ENCODE measurements at places on chromosomes 16 and 17.

DNA sequence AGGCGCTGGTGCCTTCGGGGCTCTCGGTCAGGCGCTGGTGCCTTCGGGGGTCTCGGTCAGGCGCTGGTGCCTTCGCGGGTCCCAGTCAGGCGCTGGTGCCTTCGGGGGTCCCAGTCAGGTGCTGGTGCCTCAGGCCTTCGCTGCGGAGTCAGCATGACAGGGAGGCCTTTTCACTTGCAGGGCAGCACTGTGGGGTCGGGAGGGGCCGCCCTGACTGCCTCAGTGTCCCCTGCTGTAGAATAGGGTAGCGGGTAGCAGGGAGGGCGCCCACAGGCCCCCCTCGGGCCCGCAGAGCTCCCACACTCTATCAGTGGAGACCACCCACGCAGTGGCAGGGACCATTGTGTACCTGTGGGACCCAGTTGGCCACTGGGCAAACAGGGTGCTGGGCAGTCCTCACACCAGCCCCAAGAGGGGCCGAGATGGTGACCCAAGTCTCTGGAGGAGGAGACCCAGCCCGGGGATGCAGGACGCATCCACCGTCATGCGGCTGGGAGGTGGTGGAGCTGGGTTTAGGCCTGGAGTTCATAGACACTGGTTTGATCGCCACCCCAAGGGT is 38.0 kb downstream of the ZFPM1 start:
- no peak for DNase-seq

DNA sequence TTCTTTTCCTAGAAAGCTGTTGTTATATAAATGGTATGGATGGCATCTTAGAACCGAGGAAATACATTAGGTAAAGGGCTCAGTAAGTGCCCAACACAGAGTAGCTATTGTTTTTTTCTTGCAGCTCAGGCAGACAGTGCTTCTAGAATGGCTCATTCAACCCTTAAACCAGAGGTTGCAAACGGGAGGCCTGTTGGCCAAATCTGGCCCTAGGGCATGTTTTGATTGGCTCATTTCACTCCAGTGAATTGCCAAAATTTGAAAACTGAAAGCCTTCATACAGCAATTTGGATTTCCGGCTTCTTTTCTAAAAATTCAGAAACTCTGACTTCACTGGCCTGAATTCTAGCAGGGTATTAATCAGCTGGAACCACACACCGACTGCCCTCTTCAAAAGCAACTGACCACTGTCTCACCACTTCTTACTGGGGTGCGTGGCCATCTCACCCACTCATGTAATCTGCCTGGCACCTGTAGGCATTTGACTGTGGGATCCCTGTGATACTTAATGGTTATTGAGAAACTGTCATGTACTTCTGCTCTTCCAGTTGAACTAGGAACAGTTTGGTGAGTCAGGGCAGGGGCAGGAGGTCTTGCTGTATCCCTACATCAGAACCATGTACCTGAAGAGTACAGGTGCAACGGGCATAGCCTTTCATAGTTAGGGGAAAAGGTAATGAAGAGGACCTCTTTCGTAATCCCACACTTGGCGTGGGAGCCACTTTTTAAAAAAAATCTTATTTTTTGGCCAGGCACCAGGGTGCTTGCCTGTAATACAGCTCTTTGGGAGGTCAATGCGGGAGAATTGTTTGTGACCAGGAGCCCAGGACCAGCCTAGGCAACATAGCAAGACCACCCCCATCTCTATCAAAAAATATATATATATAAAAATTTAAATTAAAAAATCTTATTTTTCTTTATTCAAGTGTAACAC is 53.6 kb upstream of the SCNN1B start:
- DNase-seq, result no peak

GRCh38 chr17:78990349-78991016 is 10.8 kb upstream of the LGALS3BP start:
- DNase-seq, result no peak

- no peak for DNase-seq
Measured at GRCh38 chr16:24070851-24071250, 185.3 kb upstream of the CACNG3 start.

DNA sequence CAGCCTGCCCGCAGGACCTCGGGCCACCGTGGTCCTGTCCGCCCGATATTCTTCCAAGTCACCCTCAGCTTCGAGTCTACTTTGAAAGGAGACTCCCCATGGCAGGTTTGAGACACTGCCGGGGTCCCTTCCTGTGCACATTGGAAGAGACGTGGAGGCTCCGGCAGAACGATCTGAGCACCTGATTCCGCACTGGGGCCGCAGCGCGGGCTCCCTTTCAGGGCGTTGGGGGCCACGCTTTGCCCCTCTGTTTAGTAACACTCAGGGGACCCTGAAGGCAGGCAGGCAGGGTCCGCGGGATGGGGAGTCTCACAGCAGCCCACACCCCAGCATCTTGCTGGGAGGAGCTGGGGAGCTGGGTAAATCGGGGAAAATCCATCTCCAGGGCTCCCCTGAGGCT is 30.6 kb downstream of the SOX8 start:
- no peak for DNase-seq

- no peak for DNase-seq
Measured at GRCh38 chr16:78591682-78592103, 492.2 kb downstream of the WWOX start.

GRCh38 chr17:1034652-1035210 is 37.8 kb downstream of the TIMM22 start:
- DNase-seq, result no peak

- DNase-seq, result no peak
Measured at GRCh38 chr17:75892556-75893224, 4.1 kb downstream of the TRIM65 start.

DNA sequence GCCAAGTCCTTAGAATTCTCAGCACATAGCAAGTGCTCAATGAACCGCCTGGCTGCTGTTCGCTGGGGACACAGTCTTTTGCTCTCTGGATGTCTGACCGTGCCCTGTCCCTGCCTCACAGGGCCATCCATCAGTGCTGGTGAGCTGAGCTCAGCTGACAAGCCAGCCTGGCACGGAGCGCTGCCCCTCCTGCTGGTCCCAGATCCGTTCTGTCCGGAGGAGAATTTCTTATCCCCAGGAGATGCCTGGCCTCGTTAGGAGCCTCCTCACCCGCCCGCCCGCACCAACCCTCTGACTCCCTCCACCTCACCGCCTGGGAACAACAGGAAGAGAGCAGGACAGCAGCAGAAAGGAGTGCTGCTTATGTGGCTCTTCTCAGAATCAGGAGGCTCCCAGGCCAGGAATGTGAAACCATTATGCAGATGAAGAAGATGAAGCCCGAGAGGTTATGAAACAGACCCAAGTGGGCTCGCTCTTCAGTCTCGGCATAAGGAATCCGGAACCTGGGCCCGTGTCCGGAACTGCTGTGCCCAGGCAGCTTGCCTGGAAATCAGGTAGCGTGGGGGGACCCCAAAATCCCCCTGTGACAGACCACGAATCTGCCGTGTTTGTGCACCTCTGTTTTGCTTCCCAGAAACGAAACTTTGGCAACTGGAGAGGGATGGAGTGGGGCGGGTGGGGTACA is 28.8 kb upstream of the RMI2 start:
- DNase-seq, result no peak

GRCh38 chr16:25372716-25373115 is 115.1 kb upstream of the ZKSCAN2 start:
- no peak for DNase-seq

DNA sequence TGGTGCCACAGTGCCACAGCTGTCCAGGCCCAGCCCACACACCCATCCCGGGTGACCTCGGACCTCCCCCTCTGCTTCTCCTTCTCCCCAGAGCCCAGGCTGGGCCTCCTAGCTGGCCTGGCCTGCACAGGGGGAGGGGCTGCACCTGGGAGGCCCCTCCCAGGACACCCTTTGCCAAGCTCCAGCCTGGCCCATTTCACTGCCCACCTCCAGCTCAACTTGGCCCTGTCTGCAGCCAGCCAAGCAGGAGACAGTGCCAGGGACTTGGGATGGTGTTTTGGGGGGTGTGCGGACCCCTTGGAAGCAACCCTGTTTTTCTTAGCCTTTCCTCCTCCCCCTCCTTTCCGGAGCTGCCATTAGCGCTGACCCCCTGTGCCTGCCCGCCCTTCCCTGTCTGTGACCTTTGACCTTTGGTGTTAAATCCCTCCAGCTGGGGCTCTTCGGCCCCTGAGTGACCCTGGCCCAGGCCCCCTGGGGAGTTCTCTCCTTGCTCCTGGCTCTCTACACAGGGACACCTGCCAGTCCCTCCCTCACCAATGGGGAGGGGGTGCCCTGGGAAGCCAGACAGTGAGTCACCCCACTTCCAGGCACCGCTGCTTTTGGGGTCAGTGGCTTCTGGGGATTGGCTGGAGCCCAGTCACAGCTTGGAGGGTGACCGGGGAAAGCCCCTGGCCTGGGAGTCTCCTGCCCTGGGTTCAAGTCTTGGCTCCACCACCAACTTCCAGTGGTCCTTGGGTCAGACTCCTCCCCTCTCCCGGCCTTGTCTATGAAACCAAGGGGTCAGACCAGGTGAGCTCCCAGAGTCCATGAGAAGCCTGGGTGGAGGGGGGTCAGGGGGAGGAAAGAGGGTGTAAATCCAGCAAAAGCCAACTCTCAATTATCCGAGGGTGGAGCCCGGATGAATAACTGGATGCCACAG is 1.9 kb downstream of the GLIS2 start:
- DNase-seq, result no peak

DNA sequence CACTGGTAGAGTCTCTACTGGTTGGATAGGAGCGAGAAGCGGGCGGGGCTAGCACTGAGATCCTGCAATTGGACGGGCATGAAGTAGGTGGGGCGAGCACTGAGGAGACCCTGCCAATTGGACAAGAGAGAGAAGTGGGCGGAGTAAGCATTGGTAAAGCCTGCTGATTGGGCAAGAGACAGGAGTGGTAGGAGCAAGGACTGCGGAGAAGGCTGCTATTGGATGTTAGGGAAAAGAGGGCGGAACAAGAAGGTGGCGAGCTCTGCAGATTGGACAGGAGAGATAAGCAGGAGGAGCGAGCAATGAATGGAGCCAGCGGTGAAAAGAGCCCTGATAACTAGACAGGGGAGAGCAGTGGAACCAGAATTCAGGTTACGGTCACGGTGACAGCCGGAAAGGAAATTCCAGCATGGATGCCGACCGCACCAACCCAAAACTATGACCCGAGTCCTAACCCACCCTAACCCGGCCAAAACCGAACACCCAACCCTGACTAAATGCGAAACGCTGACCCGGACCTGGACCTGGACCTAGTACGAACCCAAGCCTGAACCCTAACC is 4.8 kb downstream of the SCGB1C2 start:
- DNase-seq, result no peak

GRCh38 chr17:48544349-48545021 is 424 bp downstream of the HOXB2 start:
- no peak for DNase-seq

GRCh38 chr16:1579214-1579613 is 32.7 kb downstream of the IFT140 start:
- no peak for DNase-seq

GRCh38 chr16:49720225-49720624 is 135.7 kb downstream of the ZNF423 start:
- DNase-seq, result no peak

DNA sequence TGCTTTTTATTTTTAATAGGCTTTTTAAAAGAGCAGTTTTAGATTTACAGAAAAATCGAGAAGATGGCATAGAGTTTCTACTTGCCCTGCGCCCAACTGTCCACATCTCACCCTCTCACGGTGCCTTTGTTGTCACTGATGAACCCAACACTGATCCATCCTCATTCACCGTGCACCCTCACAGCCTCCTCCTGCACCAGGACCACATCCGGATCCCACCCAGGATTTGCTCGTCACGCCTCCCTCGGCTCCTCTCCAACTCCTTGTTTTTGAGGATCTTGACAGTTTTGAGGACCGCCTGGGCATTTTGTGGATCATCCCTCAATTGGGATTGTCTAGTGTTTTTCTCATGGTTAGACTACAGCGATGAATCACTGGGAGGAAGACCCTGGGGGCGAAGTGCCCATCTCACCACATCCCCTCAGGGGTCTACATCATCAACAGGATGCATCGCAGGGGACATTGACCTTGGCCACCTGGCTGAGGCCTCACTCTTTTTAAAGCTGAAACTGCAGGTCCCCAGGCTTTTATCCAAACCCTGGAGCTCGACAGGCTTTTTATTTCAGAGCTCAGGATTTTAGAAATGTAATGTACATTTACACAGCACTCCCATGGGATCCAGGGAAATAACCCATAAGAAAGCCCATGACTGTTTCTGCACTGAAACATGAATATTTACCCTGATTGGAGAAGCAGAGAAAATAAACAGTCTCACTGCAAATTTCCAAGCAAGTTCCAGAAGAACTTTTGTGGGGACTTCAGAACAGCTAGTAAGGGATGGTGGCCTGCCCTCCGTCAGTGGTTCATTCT is 71.8 kb upstream of the ZNF469 start:
- no peak for DNase-seq

DNA sequence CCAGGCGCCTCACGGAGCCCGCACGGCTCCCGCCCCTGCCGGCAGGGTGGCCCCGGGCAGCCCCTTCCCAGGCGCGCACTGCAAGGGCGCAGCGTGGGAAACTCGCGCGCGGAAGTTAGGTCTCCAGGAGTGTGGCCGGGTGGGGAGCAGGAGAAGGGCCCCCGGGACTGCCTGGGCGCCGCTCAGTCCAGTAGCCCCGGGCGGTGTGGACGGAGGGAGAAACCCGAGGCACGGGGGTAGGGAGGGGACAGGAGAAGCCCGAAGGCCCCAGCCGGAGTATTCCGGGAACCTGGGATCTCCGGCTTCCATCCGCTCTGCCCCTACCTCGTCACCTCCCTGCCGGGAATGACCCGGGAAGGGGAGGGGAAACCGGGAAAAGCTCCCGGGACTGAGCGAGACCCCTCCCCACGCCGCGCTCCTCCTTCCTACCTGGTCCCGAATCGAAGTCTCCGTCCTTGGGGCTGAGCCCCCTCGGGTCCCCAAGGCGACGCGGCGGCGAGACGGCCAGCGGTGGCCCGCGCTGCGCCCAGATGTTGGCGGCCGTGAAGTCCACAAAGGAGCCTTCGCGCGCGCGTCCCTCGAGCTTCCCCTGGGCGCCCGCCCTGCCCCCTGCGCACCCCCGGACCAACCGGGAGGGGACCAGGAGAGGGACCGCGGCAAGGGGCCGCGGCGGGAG is 418 bp downstream of the SOCS3 start:
- no peak for DNase-seq

- no peak for DNase-seq
Measured at GRCh38 chr17:39054111-39054645, 87.0 kb upstream of the FBXO47 start.

- DNase-seq, result no peak
Measured at GRCh38 chr17:59160157-59161025, 4.8 kb downstream of the PRR11 start.

DNA sequence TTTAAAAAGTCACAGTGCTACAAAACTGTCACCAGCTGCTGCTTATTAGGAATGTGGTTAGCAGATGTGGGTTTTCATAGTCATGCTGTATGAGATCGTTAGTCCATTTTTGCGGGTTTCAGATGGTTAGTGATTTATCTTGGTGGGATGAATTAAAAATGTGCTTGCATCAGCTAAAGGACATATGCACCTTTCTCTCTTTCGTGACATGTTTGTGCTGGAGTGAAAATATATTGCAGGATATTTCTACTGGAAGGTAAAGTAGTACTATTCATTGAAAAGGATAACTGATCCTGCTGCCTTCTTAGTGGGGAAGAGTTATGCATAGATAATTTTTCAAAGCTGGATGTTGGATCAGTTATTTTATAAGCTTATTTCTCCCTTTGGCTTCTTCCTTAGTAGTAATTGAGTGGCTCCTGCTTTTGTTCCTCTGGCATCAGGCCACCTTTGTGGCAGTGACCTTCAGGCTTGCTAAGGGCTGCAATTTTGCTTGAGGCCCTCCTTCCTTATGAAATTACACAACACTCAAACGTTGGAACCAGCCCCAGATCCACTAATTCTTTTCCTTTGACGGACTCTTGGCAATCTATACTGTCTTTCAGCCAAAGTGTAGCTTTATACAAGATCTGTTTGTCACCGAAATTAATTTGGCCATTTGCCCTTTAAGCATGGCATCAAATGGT is 7.5 kb upstream of the SNTB2 start:
- no peak for DNase-seq
